ENCODE measurements at places on chromosomes 11 and 22.

- no peak for DNase-seq
These were observed 553 bp downstream of the NAALAD2 start for GRCh38 chr11:90135016-90135415.

GRCh38 chr22:46770726-46771125 lies 8.3 kb downstream of the TBC1D22A start:
- DNase-seq: peak; percentile 21

DNA sequence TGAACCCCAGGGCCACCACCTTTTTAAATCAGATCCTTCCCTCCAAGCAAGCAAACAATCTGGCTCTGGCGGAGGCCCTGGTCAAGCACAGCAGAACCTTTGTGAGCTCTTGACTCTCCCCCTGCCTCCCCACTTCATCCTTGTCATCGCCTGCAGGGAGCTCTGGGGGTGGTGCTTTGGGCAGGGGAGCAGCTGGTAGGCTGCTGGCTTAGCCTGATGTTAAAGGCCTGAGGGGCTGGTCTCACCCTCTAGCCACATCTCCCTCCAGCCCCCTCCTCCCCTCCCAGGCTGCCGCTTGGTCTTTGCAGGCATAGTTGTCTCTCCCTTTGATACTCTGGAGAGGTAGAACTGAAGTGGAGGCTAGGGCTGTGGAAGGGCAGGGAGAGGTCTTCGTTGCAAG lies 50.9 kb downstream of the THAP12 start:
- no peak for DNase-seq

DNA sequence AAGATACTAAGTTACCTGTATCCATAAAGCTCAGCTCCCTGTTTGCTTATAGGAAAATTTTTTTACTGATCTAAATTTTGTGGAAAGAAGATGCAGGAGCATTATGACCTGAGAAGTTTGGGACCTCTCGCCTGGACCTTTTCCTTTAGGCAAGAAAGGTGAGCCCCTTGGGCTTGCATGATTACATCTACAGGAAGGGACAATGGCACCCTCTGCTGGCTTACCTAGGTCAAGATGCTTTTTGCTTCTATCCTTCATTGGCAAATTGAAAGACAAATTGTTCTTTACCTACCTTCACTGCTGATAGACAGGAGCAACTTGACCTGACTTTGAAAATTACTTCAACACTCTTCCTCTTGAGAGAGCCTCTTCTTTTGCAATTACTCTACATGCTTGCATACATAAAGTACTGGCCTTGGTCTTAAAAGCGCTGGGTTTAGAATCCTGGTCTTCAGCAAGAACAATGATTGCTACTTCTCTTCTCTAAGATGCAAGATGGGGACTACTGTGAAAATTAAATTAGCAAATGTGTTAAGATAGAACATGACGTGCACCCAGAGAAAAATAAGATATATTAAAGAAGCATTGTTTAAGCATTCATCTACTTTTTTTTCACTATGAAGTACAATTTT lies 147.2 kb downstream of the TRPC6 start:
- DNase-seq: no peak

DNA sequence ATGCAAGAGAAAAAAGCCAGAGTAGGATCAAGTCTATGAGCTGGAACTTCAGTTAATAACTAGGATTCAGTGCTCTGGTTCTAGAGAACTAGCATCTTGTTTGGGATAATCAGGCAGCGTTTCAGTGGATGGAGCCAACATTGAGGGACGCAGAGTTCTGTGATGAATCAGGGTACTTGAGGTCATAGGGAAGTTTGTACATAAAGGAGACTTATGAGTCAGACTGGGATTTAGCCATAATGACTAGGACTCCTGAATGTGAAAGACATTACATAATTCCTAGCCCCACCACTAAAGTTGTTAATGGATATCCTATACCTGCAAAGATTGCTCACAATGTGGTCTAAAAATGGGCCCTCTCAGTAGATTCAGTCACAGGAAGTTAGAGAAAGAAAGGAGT lies 6.8 kb downstream of the SLN start:
- no peak for DNase-seq

GRCh38 chr11:35238882-35239281 lies 99.9 kb downstream of the CD44 start:
- no peak for DNase-seq

DNA sequence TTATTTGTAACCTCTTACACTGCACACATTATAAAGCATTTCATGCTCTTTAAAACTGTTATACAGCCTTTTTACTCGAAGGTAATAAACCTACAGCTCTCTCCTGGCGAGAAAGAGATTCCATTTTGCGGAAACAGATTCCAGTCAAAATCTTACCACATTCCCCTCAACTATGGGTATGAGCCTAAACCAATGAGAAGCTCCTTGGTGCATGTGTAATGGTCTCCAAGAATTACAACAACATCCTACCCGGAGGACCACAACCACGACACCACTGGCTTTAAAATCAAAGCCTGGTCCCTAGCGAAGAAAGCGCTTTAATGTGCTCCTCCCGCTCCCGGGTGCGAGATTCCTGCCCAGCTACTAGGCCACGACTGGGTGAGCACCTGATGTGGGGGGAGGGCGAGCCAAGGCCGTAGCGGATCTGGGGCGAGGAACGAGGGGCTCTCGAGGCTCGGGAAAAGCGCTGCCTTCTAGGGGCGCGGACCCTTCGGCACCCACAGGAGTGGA lies 821 bp downstream of the CELF1 start:
- DNase-seq: no peak

GRCh38 chr22:23037429-23038333 lies 32.6 kb upstream of the GNAZ start:
- DNase-seq: no peak

- DNase-seq: no peak
These were observed 5.2 kb downstream of the IGSF9B start for GRCh38 chr11:133951327-133952198.

GRCh38 chr22:44256556-44257485 lies 55.9 kb downstream of the SHISAL1 start:
- DNase-seq: no peak

DNA sequence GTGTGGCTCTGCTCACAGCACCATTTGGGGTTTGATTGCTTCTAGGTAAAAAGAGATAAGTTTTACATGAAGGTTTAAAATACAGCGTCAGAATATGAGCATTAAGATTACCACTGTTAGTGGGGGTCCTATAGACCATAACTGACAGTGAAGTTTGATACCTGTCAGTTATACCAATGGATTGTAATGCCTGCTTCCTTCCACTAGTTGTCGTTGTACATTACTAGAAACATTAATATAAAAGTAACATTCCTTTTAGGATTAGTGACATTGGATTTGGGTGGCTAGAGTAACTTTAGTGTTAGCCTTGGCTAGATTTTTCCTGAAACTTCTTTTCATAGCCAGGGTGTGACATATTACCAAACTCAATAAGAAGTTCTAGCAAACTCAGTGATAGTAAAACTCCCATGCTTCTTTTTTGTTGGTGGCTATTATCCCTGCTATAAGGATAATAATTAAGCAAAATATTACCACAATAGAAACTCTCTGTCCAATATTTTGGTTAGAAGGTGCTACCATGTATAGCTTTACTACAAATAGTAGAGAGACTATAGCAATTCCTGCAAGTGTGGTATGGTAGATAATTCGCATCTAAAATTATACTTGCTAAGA lies 57.1 kb downstream of the FAM181B start:
- DNase-seq: no peak

DNA sequence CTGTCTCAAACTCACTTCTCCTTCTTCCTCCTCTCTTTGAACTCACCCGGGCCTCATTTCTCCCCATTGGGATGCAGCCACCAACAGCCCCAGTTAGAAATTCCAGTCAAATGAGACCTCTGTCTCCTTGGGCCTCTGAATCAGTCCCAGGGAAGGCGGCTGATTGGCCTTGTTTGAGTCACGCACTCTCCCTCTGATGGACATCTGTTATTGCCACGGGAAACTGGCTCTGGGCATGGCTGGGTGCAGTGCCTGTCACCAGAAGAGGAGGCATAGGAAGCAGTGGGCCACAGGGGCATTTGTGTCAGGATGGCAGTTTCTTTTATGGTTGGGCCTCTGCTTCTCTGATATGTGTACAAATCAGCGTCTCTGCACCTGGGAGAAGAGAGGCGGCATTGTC lies 9.6 kb upstream of the WNT11 start:
- DNase-seq: no peak

- no peak for DNase-seq
These were observed 533.6 kb upstream of the CADM1 start for GRCh38 chr11:116037861-116038260.

GRCh38 chr11:120285256-120285655 lies 39.8 kb upstream of the TLCD5 start:
- DNase-seq: no peak

DNA sequence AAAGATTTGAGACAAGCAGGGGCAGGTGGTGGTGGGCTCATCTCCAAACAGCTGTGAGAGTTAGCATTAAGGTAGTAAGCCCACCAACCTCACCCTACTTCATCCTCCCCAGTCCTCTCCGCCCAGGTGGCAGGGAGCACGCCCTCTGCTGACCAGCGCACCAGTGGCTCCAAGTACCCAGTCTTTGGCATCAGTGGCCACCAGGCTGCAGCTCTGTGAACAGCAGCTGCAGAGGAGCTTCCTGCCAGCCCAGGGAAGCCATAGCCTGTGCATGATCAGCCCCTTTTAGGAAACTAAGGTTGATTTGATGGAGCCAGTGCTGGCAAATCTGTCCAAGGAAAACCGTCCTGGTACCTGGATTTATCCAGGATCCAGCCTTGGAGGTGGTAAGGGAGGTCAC lies 21.7 kb downstream of the CAVIN3 start:
- no peak for DNase-seq

DNA sequence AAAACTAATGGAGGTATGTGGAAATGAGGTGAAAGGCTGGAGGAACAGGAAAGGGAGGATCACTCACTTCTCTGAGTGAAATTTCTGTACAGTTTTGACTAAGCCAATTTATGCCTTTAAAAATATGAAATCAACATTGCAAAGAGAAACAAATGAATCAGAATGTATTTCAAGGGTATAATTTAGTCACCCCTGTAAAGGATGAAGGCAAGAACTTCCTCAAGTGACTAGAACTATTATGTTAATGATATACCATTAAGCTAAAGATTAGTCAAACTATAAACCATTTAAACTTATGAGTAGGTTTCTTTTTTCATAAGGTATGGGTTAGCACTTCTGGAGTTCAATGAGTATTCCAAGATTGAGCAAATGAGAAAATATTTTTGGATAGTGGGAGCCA lies 184.5 kb upstream of the CHORDC1 start:
- DNase-seq: no peak

DNA sequence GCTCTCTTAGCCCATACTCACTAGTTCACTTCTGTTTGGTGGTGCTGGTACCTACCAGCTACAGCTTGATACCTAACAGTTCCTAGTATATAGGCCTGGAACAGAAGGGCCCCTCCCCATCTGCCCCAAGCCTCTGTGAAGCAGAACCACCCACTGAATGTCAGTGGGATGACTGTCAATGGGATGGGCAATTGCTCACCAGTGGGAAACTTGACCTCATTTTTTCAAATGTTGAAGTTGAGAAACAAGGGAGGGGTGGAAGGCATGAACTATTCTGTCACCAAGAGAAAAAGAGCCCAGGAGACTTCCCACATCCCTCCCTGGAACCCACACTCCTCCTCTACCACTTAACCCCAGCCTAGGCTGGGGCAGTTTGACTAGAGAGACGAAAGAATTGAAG lies at the start of gene NLRP10:
Gene NLRP10 (minus strand): TSS at position 62 of the 400 bp plus-strand sequence. CDS start 1,952 bp downstream, outside the sequence.
- DNase-seq: no peak

GRCh38 chr22:20815477-20816050 lies 41.7 kb downstream of the SERPIND1 start:
- DNase-seq: no peak

GRCh38 chr11:76849376-76849775 lies 11.3 kb upstream of the ACER3 start:
- no peak for DNase-seq

- no peak for DNase-seq
These were observed 723 bp downstream of the FOXRED2 start for GRCh38 chr22:36505998-36506635.

DNA sequence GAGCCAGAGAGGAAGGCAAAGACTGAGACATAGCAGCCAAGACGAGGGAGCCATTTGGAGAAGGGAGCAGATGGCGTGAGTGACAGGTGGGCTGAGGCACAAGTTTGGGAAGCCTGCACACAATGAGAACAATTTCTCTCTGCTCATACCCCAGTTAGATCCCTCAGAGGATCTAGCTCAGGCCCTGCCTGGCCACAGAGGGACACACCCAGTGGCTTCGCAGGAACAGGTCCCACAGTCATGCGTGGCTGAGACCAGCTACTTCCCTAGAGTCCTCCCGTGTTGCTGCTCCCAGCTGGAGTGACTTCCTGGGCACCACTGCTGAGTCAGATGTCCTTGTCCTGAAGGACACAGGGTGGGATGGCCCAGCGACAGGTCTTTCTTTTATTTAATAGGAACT lies 33.4 kb upstream of the LYVE1 start:
- no peak for DNase-seq

DNA sequence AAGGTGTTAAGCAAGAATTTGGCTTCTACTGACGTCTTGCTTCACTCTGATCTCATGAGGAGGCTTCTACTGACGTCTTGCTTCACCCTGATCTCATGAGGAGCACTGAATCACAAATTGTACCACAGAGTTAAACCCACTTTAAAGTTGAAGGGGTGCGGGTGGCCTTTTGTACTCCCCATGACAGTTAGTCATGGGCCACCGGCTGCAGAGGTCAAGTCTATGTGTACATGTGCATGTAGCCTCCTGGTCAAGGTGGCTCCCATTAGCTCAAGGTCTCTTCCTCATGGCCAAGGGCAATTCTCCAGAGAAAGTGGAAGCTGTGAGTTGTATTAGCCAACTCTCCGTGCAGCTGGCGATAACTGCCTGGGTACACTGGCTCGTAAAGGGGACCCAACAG lies 23.1 kb upstream of the FZD4 start:
- DNase-seq: no peak

DNA sequence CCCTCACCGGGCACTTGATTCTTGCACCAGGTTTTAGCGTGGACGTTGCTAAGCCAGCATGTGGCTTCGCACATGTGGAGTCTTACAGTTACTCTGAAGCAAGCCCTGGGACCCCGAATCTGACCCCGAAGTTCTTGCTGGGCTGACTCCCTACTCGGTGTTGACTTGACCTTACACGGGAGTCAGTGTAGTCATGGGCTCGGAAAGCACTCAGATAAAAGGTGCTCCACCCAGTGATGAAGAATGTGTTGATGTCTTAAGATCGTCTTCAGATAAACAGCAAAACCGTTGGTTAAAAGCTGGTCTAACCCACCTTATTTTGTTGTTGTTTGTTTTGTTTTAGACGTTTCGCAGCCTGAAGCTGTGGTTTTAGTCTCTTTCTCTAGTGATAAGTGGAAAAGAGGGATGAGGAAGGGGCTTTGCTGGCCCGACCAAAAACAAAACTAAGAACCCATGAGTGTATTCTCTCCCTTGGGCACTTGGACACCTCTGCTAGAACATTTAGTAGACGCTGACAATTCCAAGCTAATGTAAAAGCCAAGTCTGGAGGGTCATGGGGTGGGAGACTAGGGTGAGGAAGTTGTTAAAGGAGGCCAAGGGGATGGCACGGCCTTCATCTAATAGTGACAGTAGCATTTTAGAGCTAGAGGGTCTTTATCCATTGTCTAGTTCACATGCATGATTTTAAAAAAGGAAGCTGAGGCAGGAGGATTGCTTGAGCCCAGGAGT lies 69.9 kb downstream of the BCR start:
- DNase-seq: no peak

- DNase-seq: no peak
These were observed 100.5 kb downstream of the MPPED1 start for GRCh38 chr22:43512279-43512678.

- peak; percentile 26 for DNase-seq
These were observed 15.5 kb downstream of the APOL3 start for GRCh38 chr22:36144886-36145541.
